ENCODE measurements at places on chromosomes 4 and X.

DNA sequence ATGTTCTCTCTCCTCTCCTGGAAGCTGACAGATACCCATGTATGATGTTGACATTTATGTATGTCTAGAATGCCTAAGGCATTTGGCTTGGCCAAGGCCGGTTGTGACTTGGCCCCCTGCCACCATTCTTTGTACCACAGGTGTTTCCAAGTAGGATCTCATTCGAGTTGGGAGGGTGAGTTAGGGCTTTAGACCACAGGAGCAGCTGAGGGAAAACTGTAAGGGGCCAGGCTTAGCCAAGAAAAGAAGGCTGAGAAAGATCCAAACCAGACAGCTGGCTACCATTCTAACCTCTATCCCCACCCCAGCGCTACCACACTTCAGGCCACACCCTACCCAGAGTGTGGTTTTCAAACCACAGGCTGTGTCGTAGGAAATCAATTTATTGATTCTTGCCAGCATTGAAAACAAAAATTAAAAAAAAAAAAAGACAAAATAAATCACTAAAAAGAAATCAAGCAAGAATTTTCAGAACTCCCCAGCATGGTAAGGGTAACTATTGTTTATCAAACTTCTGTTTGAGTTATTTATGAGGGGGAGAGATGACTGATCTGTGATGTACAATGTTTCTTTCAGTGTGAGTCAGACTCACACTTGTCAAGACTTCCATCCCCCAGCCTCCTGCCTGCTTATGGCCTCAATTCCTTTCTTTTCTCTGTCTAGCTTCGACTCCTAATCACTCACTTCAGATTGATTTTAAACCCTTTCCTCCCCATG, 9.9 kb downstream of the TMSB4X start:
- DNase-seq = no peak

GRCh38 chr4:139316733-139317132, 14.5 kb upstream of the NDUFC1 start:
- DNase-seq = no peak

DNA sequence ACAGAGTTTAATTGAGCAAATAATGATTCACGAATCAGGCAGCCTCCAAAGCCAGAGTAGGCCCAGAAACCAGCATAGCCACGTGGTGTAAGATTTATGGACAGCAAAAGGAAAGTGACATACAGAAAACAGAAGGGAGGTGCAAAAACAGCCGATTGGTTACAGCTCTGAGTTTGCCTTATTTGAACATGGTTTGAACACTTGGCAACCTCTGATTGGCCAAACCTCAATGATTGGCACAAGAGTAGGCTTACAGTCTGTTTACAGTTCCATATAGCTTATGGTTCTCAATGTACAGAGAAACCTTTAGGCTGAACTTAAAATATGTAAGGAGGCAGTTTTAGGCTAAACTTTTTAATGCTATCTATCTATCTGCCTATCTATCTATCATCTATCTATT, 394.8 kb downstream of the CFAP47 start:
- no peak for DNase-seq

- no peak for DNase-seq
Measured at GRCh38 chrX:67780694-67781109, 236.9 kb downstream of the AR start.

DNA sequence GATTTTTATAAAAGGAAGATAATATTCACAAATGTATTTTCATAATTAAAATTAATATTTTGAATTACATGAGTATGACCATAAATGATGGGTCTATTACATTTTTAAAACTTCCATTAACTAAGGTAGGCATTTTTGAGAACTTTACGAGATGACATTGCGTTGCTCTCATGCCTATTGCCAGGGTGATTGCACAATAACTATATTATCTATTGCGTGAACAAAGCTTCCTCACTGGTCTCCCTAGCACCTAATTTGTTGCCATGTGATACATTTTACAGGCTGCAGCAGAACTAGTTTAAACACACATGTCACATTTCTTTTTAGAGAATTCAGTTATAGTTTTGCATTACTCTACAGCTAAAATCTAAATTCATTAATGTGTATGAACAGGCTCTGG, 289.7 kb upstream of the GRID2 start:
- DNase-seq = no peak

Measured in stimulated activated CD8-positive, alpha-beta memory T cell treated with anti-CD3 and anti-CD28 coated beads, Interleukin-7, amount 100 ng/mL, for 24 hours (primary cell).